Glomerular endothelial cell (primary cell): ENCODE measurements at places on chromosomes 5 and 9.
A peak's percentile ranks its signal among the peaks of the same experiment; 100 is the strongest.

GRCh38 chr5:17216176-17216973, 1.1 kb upstream of the BASP1 start:
- DNase-seq = peak; percentile 77

GRCh38 chr5:160363660-160364395, 6.6 kb downstream of the C1QTNF2 start:
- DNase-seq = no peak

DNA sequence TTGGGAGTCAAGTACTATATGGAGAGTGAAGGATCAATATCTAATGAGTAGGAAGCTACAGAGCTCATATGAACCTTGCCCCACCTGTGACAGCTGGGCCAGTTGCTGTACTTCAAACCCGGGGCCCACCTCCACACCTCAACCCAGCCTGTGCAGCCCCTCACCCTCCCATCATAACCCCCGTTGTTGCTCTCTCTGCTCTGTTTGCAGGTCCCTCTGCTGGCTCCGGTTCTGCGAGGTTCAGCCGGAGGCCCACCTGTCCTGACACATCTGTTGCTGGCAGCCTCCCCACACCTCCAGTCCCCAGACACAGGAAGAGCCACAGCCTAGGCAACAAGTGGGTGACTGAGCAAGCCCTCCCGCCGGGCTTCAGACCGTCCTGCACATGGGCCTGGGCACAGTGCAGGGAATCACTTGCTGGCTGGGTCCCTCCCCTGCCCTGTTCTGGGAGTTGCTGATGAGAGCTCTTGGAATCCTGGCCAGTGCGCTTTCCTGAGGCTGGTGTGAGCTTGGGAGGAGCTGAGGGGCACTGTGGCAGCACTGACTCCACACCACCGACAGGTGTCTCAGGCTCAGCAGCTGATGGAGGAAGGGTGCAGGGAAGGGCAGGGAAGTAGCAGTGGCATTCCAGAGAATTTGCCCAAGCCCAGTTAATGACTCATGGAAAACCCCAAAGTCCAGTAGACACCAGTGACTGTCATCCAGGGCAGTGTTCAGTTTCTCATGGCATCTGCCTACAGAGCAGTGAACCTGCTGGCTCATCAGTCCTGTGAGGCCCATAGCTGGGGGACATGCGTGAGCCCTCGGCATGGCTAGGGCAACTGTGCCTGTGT, 69.5 kb upstream of the GARNL3 start:
- DNase-seq = no peak

DNA sequence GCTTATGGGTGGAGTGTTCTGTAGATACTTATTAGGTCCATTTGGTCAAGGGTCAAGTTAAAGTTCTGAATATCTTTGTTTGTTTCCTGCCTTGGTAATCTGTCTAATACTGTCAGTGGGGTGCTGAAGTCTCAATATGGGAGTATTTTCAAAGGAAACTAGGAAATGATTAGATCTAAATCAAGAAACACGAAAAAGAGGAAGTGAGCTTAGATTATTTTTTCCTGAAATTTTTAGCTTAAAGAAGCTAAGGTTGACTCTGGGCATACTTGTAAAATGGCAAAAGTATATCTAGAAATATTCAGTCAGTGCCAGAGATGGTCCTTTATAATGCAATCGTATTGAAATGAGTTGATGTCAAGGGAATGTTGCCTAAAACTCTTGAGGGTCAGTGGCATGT, 313.5 kb downstream of the ICE1 start:
- DNase-seq = no peak

DNA sequence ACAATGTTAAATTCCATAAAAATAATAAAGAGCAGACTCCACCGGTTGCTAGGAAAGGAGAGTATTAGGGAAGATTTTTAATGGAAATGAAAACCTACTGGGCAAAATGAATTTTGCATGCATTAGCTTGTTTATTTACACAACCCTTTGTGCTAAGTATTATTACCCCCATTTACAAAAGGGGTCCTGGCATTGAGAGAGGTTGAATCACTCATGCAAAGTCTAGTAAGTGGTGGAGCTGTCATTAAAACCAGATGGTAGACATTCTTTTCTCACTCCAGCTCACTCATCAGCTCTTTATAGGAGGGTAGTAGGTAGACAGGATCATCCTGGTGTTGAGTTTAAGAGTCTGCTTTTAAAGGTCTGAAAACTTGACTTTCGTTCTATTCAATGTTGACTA, 395.1 kb downstream of the PLK2 start:
- DNase-seq = no peak

- DNase-seq = no peak
These were observed 188.7 kb downstream of the GADD45G start for GRCh38 chr9:89793551-89793950.

GRCh38 chr5:142814122-142814521, 43.9 kb downstream of the ARHGAP26 start:
- no peak for DNase-seq

GRCh38 chr5:122408592-122409224, 96.7 kb downstream of the SNCAIP start:
- no peak for DNase-seq

DNA sequence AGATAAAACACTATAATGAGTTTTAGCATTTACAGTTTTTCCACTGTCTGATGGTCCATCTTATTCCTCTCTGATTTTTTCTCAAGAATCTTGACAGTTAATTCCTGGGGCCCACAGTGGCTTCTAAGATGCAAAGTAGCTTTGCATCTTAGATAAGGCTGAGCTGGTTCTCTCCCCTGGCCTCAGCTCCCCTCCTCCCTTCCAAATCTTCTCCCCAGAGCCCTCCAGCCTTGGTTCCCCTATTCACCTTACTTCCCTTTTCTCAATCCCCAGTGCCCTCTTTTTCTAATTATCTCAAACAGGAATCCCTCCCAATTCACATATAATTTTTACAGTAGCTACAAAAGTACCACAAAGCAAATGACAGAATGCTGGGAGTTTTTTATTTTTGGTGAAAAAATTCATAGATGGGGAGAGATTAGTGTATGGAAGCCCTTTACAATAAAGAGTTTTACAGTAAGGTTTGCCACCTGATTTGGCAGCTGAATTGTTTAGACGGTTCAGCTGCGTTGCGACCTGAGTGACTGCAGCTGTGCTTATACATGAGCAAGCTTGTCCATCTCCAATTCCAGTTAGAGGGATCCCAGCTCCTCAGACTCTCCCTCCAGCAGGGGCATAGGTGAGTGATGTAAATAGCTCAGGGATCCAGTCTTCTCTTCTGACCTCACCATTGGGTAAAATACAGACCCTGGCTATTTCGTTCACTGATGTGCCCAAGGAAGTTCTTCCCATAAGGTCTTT, 51.4 kb upstream of the CKMT2 start:
- DNase-seq = no peak

DNA sequence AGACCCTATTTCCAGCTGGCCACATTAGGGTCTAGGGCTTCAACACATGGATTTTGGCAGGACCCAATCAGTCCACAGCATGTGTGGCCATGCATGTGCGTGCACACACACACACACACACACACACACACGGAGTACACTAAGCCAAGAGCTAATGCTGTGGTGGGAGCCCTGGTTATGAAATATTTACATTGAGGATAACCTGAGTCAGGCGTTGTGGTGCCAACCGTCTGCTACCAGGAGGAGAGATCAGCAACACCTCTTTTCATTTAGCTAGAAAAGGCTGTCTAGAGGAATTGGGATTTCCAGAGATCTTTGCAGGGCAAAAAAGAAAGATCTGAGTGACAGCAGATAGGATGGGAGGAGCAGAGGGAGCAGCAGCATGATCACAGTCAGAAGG, 141.5 kb downstream of the TRPM3 start:
- DNase-seq = no peak

- DNase-seq = no peak
These were observed 5.4 kb upstream of the TIFAB start for GRCh38 chr5:135457424-135458071.

DNA sequence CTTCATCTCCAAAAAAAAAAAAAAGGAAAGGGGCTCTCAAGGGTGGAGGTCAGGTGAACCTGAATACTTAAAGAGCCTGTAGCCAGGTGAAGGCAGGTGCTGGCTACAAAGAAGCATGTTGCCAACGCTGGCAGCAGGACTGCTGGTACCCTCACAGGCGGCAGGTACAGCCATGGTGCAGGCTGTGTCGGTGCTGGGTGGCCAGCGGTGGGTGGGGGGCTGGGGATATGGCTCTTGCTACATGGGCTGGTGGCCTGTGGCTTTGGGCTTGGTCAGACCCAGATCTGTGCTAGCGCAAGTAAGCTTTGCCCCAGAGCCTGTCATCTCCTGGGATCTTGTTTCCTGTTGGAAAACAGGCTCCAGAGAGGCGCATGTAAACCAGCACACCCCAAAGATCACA, 86.3 kb upstream of the PHYKPL start:
- DNase-seq = no peak

DNA sequence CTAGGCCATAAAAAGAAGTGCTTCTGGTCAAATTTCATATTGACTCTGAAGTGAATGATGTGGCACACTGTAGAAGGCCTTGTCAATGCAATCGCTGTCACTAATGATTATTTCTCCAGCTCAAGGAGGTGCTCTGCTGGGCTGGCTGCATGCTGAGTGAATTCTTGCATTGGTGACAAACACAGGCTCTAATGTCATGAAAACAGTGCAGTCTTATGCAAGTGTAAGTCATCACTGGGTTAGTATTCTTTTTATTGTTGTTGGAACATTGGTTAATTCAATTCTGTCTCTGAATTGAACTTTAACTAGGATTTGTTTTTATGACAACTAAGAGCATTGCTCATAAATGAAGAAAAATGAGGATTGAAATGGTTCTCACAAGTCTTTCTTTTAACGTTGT, 57.3 kb upstream of the CD180 start:
- DNase-seq = no peak

GRCh38 chr5:113059232-113060040, 82.8 kb downstream of the DCP2 start:
- DNase-seq = no peak

DNA sequence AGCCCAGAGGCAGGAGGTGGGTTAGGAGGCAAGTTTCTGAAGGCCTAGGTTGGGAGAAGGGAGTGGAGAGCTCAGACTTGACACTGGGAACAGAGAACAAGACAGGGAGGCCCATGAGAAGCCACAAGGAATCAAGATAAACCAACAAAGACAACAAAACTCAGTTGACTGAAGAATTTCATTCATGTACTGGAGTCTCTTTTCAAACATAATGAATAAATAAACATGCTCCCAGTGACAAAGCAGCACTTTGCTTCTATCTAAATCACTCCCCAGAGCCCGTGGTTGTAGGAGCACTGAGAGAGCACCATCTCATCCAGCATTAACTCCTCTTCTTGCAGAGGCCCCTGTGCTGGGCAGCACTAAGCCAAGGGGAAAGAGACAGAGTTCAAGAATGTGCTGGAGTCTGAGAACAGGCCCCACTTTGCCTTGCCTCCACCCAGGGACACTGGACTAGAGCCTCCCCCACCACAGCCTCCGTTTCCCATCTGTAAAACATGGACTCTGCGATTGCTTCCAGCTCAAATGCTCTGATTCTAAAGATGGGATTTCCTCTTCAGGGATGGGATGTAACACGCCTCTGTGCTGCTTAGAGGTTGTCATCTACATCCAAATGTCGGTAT, 282.0 kb downstream of the SPOCK1 start:
- no peak for DNase-seq

- no peak for DNase-seq
These were observed 212.9 kb downstream of the RANBP17 start for GRCh38 chr5:171074747-171075146.

GRCh38 chr5:58507715-58508114, 16.5 kb downstream of the GAPT start:
- no peak for DNase-seq

DNA sequence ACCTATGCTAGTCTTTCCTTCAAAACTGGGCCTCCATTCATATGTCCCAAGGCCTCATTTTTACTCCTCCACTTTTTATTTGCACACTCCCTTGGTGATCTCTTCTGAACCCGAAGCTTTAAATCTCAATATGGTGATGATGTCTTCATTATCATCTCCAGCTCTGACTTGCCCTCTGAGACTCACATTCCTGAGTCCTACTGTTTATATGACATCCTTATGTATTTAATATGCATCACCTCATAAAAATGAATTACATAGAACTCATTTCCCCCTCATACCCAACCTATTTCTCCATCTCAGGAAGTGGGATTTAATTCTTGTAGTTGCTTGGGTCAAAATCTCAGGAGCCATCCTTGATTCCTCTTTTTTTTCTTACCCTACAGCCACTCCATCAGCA, 473.0 kb downstream of the EBF1 start:
- no peak for DNase-seq

DNA sequence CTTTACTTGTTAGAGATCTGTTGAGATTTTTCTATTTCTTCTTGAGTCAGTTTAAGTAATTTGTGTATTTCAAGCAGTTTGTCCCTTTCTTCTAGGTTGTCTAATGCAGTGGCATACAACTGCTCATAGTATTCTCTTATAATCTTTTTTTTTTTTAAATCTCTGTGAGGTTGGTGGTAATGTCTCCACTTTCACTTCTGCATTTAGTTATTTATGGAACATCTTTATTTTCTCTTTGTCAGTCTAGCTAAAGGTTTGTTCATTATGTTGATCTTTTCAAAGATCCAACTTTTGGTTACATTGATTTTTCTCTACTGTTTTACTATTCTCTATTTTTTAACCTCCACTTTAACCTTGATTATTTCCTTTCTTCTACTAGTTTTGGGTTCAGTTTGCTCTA, 13.8 kb downstream of the FOXE1 start:
- DNase-seq = no peak

DNA sequence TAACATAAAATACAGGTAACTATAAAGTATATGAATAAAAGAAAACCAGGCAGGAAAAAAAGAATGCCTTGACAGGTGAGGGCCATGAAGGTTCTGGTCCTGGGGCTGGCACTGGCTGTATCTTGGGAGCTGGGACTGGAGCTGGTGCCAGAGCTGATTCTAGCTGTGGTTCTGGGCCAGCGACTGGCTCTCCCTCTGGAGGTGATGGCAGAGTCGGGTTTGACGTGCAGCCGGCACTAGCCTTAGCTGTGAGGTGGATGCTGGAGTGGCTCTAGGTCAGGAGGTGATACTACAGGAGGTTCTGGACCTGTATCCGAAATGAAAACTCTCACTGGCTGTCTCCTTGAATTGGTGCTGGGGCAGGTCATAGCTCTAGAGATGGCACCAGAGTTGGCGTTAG, 22.3 kb downstream of the OBP2B start:
- DNase-seq = no peak

- no peak for DNase-seq
These were observed 72.4 kb downstream of the KIAA0825 start for GRCh38 chr5:94545870-94546625.

GRCh38 chr5:622359-622758, 10.2 kb downstream of the CEP72 start:
- DNase-seq = no peak

DNA sequence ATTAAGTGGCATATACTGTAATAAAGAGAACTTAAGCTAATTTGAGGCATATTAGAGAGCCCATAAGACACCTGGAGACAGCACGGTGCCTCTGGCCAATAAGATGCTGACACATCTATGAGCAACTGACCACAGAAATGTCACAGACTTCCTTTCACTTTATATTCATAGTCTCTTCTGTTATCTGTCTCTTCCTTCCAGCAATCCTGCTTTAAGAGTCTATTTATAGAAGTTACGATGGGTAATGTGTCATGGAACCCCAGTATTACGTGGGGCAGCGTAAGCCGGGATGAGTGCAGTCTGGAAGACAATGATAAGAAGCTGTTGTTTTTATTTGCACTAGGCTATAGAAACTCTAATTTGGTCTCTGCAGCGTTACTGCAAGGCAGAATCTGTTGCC, 136.8 kb downstream of the CFAP90 start:
- no peak for DNase-seq
